ENCODE measurements at places on chromosomes 5 and 9.
A peak's percentile ranks its signal among the peaks of the same experiment; 100 is the strongest.

GRCh38 chr5:140131967-140132409 is 6.3 kb downstream of the IGIP start:
- no peaks in the 10 kb centered on the region for H3K27me3 ChIP-seq
- H3K36me3 ChIP-seq = no peaks in the 10 kb centered on the region
- DNase-seq = peak; percentile 84
- no peak overlapping the region for H3K4me3 ChIP-seq

DNA sequence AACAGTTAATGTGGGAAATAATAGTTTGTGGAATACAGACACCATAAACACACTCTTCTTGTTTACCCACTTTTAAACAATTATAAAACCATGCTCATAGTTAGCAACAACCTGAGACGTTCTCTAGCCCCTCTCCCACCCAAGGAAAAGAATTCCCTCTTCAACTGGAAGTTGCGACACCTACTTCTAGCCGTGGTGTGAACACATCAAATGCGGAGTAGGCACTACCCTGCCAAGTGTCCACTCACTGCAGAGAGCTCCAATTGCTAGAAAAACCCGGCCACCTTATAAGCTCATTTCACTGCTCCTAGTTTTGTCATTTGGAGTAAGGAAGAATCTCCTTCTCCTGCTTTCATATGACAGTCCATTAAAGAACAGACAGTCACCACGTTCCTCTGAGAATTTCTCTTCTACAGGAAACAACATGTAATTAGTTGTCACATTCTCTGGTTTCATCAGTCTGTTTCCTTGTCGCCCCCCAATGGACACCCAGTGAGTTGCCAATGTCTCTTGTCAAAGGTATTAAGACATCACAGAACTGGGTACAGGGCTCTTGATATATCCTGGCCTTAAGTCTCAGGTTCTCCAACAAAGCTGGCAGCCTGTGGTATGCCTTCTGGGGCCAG is 47.3 kb downstream of the PRLR start:
- DNase-seq = no peak
- no peaks in the 10 kb centered on the region for H3K27me3 ChIP-seq
- H3K27ac ChIP-seq = no peak overlapping the region
- H3K36me3 ChIP-seq = no peaks in the 10 kb centered on the region

DNA sequence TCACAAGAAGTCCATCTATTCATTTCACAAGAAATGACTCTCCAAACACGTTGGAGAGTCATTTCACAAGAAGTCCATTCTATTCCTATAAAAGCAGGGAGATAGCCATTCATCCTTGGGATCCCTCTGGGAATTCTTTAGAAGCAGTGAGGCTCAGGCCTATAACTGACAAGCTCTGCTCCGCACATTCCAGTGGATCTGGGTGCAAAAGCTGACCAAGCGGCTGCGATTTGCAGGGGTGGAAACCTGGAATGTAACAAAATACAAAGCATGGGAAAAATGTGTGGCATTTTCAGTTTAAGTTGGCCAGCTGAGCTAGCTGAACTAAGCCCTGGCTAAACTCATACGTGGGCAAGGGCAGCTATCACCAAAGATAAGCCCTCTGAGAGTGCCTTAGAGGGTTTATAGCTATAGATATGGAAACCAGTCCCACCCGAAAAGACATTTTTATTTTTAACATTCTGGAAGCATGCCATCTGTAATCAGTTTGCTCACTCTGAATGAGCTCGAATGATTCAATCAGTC is 8.7 kb downstream of the TAS2R1 start:
- no peak overlapping the region for H3K4me3 ChIP-seq
- no peaks in the 10 kb centered on the region for H3K27me3 ChIP-seq

DNA sequence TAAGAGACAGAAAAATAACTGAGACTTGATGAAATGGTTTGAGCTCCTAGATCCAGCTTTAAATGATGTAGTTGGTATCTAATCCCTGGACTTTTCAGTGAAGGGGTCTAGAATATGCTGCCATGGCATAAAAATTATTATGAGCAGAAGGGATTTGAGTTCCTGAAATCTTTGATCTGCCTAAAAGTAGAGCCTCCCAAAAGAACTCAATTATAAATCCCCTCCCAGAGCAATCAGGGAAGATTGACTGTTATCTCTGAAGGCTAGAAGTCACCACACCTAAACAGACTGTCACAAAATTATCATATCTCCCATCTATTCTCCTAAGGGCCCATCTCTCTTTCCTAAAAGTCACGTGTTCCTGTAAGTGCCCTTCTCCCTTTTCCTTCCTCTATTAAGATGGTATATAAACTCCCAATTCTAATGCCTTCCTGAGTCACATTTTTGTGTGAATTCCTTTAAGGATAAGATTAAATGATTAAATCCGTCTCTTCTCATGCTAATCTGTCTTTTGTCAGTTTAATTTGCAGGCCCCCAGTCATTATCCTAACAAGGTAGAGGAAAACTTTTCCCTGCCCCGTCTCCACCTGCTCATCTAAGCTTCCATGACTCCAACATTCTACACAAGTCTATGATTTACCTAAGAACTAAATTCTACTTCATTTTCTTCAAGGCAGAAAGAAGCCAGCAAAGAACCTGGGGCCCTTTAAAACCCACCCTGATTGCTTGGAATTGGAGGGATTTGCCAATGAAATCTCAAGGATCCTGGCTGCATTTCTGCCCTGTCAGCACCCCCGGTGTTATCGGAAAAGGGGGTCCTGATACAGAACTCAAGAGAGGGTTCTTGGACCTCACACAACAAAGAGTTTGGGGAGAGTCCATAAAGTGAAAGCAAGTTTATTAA is 47.1 kb upstream of the PWWP2A start:
- no peak for DNase-seq
- no peaks in the 10 kb centered on the region for H3K36me3 ChIP-seq
- peaks cover 24% of the 10 kb centered on the region for H3K4me1 ChIP-seq
- H3K27me3 ChIP-seq = no peaks in the 10 kb centered on the region

GRCh38 chr5:169837686-169838085 is 142.6 kb downstream of the INSYN2B start:
- peaks cover 9% of the 10 kb centered on the region for H3K36me3 ChIP-seq
- H3K4me3 ChIP-seq = no peak overlapping the region
- H3K27me3 ChIP-seq = no peaks in the 10 kb centered on the region
- no peaks in the 10 kb centered on the region for H3K4me1 ChIP-seq

All from lower lobe of right lung (tissue), 2 donors.